ENCODE measurements at places on chromosomes 1 and 21.
A peak's percentile ranks its signal among the peaks of the same experiment; 100 is the strongest.

GRCh38 chr1:169138866-169139670, 32.6 kb downstream of the ATP1B1 start:
- no peak for DNase-seq

GRCh38 chr21:23694390-23694789, 1912.9 kb downstream of the MRPL39 start:
- DNase-seq = peak; percentile 62

- DNase-seq = no peak
Measured at GRCh38 chr1:248779350-248779749, 23.8 kb upstream of the LYPD8 start.

DNA sequence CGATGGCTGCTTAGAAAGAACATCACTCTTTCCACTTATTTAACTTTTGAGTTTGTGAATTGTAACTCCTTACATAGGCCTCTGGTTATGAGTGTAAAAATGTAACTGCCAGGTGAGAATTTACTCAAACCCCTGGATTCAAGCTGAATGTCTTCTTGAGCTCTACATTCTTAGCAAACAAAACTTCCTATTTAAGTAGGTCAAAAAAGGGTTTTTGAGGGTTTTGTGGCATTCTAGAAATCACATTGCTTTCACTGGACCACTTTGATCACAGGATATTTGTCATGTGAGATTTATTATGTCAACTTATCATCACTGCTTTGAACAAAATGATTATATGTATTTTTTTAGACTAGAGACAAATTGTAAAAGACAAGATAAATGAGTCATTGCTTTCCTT, 5.7 kb downstream of the IL23R start:
- DNase-seq = no peak

DNA sequence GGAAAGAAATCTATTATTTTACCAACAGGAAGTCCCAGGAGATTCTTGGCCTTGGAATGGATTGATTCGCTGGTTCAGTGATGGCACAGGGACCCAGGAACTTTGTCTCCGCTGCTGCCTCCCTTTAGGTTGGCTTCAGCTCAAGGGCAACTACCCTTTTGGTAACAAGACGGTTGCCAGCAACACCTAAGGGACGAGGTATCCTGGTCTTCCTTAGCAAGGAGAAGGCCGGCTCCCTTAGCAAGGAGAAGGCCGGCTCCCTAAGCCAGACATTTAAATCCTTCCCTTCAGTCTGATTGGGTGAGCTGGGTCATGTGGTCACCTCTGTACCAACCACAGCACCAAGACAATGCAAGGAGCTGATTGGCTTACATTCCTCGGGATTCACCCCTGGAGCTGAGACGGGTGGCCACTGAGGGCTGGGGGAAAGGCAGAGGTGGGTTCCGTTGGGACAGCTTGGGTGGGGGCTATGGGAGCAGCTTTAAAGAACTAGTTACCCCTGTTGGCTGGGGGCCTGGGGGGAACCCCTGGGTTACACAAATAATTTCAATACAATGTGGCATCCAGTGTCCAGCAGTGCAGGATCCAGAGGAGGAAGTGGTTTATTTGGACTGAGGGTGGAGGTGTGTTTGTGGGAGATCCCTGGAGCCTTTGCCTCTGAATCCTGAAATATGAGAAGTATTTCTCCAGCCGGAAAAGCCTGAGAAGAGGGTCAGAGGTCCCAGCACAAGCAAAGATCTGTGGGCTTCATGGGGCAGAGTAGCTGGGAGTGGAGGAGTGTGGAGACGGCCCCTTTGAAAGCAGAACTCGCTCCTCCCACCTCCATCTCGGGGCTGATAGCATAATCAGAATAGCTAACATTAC, 20.7 kb upstream of the CLIC4 start:
- DNase-seq = no peak

DNA sequence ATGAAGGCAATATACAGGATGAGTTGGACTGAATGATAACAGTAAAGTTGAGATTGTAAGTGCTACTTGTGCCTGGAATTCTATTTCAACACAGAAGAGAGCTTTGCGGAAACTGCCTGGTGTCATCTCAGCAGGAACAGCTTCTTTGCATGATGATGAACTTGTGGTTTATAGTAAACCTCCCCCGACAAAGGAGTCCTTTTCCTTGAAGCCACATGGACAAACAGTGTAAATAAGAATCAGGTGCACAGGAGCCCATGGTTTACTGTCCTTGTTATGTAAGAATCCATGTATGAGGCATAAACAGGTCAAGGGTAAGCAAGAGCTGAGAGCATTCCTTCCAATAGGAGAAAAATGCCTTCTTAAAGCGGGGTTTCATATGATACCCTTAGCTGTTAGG, 66.2 kb downstream of the PCNX2 start:
- no peak for DNase-seq

DNA sequence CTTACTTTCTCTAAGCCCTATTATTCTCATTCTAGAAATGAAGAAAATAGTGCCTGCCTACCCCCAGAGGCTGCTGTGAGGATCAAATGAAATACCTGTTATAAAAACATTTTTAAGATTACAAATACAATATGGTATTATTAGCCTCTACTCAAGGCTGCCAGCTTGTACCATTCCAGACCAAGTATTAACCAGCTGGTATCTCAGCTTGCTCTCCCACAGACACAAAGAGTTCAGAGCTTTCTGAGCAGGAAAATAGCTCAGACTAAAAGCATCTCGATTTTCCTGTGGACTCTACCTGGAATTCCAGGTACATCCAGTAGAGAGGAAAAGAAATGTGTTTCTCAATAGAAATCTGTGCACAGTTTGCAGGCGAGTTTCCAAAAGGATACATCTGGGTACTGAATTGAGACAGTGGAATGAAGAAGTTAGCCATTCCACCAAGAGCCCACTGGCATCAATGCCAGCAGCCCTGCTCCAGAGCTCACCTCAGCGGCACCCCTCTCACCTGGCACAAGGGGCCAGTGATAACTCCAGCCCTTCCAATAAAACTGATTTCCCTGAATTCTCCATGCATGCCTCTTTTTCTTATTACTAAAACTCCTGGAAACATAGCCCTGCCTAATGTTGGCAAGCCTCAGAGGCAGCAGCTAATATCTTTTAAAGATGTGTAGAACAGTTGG, 31.0 kb downstream of the TGFBR3 start:
- DNase-seq = no peak

DNA sequence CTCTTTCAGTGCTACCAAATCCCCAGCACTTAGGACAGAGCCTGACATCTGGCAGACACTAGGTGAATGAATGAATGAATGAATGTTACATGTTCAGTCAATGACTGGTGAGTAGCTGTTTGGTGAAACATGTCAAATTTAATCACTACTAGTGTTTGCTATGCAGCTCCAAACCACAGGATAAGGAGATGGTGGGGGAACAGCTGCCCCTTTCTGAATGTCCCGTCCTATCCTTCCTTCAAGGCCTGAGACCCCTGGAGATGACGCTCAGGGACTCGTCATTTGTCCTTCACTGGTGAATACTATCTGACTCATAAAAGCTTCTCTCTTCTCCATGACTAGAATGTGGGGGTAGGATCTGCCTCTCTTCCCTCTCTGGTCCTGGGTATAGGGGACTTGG, 175.4 kb downstream of the HIVEP3 start:
- DNase-seq = no peak

DNA sequence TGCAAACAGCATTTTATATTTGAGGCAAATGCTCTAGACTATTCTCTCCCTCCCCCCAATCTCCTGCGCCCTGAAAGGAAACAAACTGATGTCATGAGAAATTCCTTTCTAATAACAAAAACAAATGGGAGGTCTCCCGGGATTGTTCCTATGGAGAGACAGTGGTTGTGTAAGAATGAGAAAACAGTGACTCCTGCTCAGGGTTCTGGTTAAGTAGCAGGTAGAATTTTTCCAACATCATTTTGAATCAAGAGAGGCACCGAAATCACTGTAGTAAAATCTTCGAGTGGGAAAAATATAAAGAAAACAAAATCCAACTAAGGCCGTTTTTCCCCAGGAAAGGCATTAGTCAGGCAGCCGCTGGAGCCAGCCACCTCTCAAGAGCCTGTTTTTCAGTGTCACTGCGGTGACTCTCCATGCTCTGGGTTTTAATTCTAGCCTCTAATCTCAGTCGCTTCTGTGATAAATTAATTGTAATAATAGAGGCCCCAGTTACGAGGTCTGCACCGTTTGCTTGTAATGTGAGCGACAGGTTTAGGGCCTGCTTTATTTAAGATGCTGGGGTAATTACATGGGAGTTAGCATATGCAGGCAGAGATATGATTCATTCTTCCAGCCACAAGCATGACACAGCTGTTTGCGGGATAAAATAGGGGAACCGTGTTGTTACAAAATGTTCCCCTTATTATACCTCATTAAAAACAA, 80.3 kb downstream of the RNF220 start:
- no peak for DNase-seq

- DNase-seq = no peak
Measured at GRCh38 chr1:203131548-203132200, 4.1 kb downstream of the ADORA1 start.

DNA sequence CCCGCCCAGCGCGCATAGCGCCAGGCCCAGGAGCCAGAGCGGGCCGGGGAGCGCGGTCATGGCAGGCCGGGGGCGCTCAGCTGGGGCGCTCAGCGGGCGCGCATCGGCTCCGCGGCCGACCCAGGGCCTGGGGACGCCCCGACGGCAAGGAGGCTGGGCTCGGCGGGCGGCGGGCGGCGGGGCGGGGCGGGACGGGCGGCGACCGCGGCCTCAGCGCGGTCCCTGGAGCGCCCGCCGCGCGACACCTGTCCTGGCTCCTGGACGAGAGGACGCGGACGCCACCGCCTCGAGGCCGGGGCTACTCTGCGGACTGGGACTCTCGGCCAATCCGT, 273 bp downstream of the BMP8B start:
- no peak for DNase-seq
